SK-MEL-5 (cell line): ENCODE measurements at places on chromosomes 5 and 9.
A peak's percentile ranks its signal among the peaks of the same experiment; 100 is the strongest.

- DNase-seq = no peak
These were observed 75.0 kb downstream of the ADAMTS12 start for GRCh38 chr5:33816791-33817190.

- DNase-seq = no peak
These were observed 1.2 kb downstream of the CDC14B start for GRCh38 chr9:96618209-96619123.

- DNase-seq = no peak
These were observed 50.9 kb downstream of the MEGF9 start for GRCh38 chr9:120663380-120663779.

DNA sequence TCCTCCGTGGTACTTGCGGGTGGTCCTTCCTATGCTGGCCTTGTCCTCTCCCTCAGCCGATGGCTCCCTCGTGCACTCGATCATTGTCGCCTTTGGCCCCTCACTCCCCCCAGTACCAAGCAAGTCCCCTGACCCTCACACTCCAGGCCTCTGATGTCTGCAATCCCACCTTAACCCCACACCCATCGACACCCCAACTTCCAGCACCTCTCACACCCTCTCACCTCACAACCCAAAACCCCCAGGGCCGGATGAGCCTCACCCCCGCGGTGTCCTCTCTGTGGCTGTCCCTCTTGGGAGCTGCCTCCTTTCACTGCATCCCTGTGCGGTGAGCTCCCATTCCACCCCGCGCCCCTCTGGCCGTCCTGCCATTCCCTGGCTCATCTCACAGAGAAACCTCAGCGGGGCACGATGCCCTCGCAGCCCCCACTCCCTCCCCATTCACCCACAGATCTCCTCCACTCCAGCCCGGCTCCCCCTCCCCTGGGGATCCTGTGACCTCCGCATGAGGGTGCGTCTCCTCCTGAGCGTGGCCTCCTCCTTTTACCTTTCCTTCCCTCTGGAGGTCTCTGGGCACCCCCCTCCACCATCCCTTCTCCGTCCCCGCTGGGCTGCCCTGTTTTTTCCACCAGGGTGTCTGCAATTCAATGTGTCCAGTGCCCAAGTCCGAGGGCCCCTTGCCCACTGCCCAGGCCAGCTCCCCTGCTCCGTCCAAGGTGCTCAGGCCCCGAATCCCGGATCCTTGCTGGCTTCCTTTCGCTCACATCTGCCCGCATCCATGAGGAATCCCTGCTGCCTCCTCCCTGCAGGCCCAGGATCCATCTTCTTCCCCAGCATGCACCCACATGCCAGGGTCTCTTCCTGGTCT is 15.8 kb upstream of the RNU6ATAC start:
- DNase-seq = no peak

- DNase-seq = no peak
These were observed 740.4 kb upstream of the RIOK2 start for GRCh38 chr5:97923496-97923895.

DNA sequence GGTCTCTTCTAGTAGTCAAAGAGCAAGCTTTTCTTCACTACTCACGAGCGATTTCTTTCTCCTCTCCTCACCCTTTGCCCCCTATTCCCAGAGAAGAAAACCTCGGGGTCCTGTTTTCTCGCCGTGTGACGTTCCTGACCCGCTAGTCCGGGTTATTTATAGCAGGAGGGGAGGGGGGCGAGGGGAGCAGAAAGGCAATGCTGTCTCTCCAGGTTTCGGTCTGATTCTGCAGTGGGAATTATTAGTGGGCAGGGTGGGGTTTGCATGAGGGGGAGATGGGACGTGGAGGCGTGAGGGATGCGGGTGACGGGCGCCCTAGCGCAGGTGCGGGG is 847 bp upstream of the GABRB2 start:
- DNase-seq = no peak

- DNase-seq = no peak
These were observed 53.2 kb upstream of the HMHB1 start for GRCh38 chr5:143758750-143759149.

- peak; percentile 59 for DNase-seq
These were observed 298.9 kb downstream of the TMEM38B start for GRCh38 chr9:105993116-105993854.

DNA sequence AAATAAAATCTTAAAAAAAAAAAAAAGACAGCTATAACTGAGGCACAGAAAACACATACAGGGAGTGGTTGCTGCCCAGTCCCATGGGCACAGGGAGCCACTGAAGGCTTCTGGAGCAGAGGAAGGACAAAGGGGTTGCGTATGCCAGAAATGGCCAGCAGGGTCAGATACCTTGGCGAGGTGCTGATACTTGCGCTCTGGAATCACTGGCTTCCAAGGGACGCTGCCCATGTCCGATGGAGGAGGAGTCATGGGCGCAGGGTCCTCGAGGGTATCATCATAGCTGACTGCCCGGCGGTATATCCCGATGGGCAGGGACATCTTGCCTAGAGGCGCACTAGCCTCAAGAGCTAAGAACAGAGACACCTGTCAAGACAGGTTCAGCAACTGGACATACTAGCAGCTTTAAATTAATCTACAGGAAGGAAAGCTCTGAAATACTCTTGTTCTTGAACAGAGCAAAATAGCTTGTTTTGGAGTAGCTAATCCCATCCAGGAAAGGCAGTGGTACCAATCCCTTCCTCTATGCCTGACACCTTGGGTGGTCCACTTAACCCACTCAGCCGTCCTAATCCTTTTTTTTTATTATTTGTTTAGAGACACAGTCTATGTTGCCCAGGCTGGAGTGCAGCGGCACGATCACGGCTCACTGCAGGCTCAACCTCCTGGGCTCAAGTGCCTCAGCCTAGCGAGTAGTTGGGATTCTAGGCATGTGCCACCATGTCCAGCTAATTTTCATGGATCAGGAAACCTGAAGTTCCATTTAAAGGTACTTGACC is 6.0 kb downstream of the KIAA1191 start:
- DNase-seq = no peak

GRCh38 chr9:87667164-87667738 is 58.7 kb upstream of the CTSL start:
- DNase-seq = peak; percentile 63

DNA sequence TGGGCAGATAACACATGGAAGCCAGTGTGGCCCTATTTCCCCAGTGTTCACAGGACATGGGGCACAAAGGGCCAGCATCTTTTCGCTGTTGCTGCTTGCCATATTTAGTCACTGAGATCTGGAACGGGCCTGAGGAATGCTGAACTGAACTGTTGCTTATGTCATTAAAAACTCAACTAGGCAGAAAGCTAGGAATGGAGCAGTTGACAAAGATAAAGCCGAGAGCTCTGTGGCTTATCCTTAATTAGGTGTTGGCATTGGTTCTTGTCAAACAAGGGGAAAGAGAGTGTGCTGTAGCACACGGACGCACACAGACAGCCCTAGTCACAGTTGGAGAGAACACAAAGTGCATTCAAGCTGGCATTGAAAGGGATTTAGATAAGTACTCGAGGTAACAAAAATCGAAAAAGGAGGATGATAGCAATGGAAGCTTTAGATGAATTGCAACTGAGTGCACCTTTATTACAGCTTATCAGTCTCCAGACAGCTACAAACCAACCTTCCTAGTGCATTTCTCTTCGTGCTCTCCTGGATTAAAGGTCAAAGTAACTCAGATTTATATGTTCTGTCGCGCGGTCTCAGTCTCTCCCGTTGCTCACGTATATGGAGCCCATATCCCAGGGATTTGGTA is 450.2 kb upstream of the ZNF608 start:
- DNase-seq = no peak

- DNase-seq = no peak
These were observed 201.5 kb downstream of the DAB2IP start for GRCh38 chr9:121852651-121853616.

- no peak for DNase-seq
These were observed 168.5 kb downstream of the HSD17B3 start for GRCh38 chr9:96133321-96134021.

DNA sequence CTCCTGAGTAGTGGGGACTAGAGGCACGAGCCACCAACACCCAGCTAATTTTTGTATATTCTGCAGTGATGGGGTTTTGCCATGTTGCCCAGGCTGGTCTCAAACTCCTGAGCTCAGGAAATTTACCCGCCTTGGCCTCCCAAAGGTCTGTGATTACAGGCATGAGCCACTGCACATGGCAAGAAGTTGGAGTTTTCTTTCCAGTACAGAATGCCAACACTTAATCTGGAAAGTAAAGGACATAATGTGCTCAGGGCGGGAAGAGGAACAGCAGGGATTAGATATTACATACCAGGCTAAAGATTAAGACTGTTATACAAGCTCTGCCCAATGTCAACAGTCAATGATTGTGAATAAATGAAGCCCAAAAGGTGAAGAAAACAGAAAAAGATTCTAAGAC is 47.2 kb upstream of the AGXT2 start:
- DNase-seq = no peak

DNA sequence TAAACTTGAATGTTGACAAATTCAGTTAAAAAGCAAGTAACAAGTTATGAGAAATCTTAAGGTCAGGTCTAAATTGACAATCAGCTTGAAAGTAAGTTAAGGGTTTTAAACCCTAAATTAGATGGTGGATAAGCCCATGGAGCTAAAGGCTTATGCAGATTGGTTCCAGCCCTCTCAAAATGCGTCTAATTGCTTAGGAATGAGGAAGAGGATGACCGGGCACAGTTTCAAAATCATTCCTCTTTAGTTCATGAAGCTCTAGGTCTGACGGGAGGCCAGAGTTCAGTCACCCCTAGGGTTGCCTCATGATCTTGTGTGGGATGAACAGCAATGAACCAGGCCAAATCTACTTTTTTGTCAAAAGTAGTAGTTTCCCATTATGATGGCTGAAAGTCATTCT is 75.4 kb downstream of the SLC38A9 start:
- DNase-seq = no peak

GRCh38 chr9:110028271-110028670 is 179.7 kb downstream of the C9orf152 start:
- no peak for DNase-seq

GRCh38 chr5:35320029-35320428 is 89.7 kb upstream of the PRLR start:
- no peak for DNase-seq

DNA sequence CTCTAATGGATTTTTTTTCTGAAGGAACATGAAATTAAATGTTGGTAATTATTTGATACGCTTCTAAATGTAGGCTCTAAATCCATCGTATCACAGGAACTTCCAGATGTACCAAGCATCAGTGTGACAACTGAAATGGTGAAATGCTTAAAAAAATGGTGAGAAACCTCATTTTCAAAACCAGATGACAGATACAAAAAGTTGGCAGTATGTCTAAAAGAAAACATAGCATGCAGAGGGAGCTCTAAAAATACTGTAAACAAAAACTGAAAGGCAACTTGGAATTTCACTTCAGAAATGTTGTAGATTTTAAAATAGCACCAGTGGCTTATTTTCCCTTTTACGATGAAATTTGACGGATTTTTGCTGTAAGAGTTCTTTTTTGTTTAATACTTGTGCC is 1043.6 kb upstream of the WWC1 start:
- DNase-seq = no peak

GRCh38 chr9:22838266-22838665 is 391.6 kb downstream of the DMRTA1 start:
- DNase-seq = no peak

GRCh38 chr5:101580591-101580990 is 677.5 kb upstream of the ST8SIA4 start:
- no peak for DNase-seq

DNA sequence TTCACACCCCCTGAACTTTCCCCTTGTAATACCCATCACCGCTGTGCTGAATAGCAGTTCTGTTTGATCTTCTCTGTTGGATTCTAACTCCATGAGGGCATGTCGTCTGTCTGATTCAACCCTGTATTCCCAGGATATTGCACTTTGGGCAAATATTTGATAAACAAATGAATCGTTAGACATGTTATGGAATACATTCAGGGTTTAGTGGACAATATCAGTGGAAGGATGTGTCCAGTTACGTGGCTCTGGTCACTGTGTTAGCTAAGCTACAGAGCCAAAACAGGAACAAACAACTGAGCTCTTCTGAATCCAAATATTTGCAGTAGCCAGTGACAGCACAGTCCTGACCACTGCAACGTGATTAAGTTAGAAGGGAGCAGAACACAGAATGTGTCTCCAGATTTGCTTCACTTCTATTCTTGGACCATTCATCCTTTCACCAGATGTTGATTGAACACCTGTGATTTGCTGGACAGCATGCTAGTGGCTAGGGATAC is 13.2 kb downstream of the ANGPTL2 start:
- no peak for DNase-seq

GRCh38 chr9:71819115-71819739 is 50.9 kb upstream of the CEMIP2 start:
- peak; percentile 62 for DNase-seq

DNA sequence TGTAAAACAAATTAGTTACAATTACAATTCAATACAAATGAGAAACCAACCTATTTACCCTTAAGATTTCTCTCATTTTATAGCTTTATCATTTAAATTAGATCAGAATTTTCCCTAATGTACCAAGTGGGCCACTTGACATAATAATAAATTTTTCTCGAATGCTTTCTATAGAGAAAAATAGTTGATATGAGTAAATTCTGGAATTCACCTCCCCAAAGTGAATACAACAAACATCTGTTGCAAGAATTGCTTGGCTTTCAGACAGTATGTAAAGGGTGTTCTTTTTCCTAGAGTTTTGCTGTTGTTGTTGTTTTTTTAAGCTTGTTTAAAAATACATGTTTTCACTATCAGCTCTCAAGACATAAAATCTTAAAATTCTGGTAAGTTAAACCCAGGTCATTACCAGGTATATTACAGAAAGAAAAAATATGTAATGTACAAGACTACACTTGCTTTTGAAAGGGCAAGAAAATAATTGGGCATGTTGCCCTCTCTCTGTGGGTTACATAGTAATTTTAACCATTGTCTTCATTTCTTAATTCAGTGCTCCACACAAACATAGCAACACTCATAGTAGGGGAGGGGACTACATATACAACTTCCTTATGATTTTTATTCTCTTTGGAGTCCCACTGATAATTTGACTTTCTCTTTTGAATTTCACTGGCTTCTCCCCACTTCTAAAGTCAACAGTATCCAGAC is 200.6 kb downstream of the ARL15 start:
- DNase-seq = no peak

DNA sequence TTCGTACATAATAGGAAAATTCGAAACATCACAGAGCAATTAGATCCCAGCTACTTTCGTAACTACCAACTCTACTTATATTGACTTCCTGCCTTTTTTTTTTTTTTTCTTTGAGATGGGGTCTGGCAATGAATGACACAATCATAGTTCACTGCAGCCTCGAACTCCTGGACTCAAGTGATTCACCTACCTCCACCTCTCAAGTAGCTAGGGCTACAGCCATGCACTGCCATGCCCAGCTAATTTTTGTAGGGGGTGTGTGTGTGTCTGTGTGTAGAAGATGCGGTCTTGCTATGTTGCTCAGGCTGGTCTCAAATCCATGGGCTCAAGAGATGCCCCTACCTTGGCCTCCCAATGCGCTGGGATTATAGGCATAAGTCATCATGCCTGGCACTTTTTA is 5.8 kb upstream of the PAIP2 start:
- no peak for DNase-seq

DNA sequence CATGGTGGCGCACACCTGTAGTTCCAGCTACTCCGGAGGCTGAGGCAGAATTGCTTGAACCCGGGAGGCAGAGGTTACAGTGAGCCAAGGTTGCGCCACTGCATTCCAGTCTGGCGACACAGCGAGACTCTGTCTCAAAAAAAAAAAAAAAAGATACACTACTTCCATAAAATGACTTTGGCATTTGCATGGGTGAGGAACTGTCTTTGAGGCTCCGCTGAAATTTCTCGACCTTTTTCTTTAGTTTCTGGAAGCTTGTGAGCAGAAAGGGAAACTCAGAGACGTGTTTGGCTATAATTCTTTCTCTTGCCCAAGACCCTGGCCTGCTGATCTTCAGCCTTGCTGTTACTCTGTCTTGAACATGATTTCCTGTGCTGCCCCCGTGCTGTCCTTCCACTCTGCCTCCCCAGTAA is 37.3 kb downstream of the SPIN1 start:
- no peak for DNase-seq
